Stromal cell of bone marrow (primary cell): ENCODE measurements at places on chromosomes 11 and 22.

DNA sequence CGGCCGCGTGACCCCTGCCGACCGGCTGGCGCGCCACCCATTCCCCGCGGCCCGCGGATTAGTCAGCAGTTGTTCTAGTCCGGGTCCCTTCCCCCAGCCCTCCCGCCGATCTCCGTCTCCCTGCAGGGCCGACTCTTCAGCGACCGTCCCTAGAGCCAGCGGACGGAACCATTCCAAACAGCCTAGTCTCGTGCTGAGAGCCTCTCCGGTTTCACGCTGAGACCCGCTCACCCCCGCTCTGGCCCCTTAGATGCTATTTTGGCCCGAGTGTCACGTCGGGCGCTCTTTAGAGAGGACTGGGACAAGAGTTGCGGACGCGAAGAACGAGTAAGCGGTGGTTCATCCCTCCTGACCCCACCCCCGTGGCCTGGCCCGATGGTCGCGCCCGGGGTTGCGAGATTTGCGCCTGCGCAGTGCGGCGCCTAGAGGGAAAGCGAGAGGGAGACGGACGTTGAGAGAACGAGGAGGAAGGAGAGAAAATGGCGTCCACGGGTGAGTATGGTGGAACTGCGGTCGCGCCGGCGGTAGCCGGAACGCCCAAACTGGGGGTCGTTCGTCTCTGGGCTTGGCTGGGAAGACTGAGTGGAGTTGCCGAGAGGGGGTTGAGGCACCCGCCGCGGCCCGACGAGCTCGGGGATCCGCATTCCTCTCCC is at the start of the genes EWSR1 and RHBDD3:
Gene EWSR1 (plus strand): TSS at position 411 of the 653 bp plus-strand sequence. CDS start 69 bp downstream, at position 480.
Gene RHBDD3 (minus strand): TSS at position 124 of the 653 bp plus-strand sequence. CDS start 2,355 bp downstream, outside the sequence.
- DNase-seq = peak; percentile 95

DNA sequence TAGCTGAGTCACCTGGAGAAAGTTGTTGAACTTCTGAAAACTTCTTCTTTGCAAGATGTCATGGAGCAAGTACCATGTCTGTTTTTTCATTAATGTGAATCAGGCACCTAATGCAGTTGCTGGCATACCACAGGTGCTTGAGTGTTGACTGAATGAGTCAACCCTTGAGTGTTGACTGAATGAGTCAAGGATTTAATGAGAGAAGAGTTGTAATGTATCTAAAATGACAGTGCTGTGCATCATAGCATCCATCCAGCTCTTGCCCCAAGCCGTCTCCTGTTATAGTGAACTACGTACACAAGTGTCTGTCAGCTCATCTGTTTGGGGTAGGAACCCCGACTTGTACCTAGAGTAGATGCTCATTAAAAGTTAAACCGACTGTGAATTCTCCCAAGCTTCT is 93.1 kb downstream of the CWC15 start:
- no peak for DNase-seq

DNA sequence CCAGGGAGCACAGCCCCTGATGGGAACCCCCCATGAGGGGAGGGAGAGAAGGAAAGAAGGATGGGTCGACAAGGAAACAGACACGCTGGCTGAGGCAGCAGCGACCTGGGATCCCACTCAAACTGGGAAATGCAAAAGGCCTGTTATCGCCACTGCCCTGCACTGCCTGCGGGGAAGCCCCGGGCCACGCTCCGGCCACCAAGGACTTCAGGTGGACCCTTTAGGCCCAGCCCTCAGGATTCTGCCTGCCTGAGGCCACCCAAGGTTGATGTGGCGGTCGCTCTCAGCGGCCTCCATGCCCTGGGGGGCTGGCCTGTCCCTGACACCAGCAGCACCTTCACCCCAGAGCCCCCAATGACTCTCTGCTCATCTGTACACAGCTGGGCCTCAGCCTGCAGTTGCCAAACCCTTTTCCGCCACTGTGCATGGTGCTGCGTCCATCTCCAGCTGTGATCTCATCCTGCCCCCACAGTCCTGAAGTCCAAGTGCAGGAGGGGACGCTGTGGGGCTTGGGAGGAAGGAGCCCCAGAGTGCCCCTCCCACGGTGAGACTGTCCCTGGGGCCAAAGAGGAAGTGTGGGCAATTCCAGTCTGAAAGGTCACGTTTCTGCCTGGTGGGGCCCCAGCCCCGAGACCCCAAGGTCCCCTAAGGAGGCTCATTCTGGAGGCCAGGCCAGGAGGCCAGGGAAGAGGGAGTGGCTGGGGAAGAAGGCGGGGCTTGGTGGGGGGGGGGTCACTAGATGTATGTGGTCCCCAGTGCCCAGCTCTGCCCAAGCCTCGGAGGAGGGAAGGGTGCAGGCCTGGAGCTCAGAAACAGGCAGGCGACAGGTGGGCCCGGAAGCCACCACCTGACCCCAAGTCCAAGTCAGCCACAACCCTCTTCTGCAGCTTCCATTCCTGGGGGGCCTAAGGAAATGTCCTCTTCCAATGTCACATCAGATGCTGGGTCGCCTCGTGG is 31.6 kb downstream of the OSBPL5 start:
- no peak for DNase-seq

DNA sequence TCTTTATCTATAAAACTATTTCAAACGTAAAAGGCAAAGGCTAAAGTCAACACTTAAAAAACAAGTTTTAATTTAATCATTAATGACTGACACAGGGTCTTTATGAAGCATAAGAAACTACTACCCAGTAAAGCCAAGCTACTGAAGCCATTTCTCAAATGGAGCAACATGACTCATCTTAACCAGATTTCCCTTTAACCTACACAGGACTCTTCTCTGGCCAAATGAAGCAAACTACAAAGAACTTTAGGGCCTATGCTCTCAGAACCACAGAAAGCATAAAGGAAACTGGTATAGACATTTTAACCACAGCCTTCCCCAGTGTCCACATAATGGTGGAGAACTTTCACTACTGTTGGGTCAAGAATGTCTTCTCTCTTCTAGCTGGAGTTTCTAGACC is 34.7 kb downstream of the ALG9 start:
- DNase-seq = no peak

GRCh38 chr22:30241576-30242371 is 4.8 kb downstream of the LIF start:
- DNase-seq = no peak

- DNase-seq = no peak
Measured at GRCh38 chr22:43978558-43978957, 23.3 kb downstream of the SAMM50 start.

DNA sequence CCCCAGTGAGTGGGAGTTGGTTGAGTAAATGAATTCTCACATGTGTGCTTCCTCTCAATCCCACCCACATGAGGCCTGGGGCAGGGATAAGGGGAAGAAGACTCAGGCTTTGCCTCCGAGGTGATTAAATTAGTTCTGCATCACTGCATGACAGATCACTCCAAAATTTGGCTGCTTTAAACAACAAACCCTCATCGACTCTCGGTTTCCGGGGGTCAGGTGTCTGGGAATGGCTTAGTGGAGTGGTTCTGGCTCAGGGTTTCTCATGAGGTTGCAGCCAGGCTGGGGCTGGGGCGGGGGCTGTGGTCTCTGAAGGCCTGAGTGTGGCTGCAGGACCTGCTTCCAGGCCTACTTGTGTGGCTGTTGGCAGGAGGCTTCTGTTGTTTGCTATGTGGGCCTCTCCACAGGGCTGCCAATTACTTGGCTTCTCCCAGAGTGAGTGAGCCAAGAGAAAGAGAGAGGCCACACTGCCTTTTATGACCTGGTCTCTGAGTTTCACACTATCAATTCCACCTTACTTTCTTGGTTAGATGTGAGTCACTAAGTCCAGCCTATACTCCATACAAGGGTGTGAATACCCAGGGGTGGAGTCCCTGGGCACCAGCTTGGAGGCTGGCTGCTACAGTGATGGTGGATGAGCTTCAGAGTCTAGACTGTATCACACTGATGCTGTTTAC is 15.9 kb downstream of the MOGAT2 start:
- DNase-seq = peak; percentile 13

DNA sequence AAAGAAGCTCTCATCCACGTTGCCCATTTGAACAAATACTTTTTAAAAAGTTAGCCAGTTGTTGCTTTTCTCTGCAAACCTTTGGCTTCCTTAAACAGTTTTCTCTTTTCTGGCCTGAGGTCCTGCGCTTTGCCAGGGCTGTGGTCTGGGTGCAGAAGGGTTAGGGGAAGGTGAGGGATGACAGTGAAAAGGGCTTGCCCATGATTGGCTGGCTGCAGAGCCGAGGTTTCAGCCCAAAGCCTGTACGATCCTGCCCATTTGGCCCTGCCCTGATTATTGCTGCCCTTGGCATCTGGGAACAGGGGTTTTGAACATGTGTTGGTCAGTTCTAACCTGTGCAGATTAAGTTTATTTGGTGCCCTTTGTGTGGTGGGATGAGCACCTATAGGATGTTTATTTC is 1.5 kb downstream of the INCENP start:
- no peak for DNase-seq

DNA sequence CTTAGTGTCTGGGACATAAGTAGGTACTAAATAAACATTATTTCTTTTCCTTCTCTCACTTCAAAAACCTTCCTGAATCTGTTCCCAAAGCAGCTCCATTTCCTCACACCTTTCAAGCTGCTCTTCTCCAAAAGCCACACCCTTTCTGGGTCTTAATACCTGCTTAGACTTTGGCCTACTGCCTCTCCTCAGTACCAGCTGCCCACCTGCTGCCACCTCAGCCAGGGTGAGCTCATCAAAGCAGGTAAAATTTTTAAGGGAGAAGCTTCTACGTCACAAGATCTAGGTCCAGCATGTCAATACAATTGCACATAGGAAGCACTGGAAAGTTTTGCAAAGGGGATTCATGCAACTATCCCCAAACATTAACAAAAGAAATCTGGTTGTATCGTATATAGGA is 108.4 kb downstream of the RPL27A start:
- DNase-seq = no peak

- DNase-seq = peak; percentile 86
Measured at GRCh38 chr11:6603287-6604080, at the start of the genes ILK and RRP8. TSS of gene ILK (plus strand) at chr11:6603774. CDS start at chr11:6604272, 498 bp downstream. TSS of gene RRP8 (minus strand) at chr11:6603616. CDS start at chr11:6603502, 114 bp downstream.

- no peak for DNase-seq
Measured at GRCh38 chr11:73972187-73972586, 10.5 kb downstream of the UCP2 start.

GRCh38 chr22:50315289-50316113 is 8.1 kb upstream of the PLXNB2 start:
- DNase-seq = no peak

- no peak for DNase-seq
Measured at GRCh38 chr11:44591557-44591956, 26.1 kb downstream of the CD82 start.

- no peak for DNase-seq
Measured at GRCh38 chr22:45218976-45219375, 21.7 kb downstream of the KIAA0930 start.

- no peak for DNase-seq
Measured at GRCh38 chr11:59189986-59190385, 18.1 kb downstream of the DTX4 start.
